SIG-M5 (cell line): ENCODE measurements at places on chromosomes 6 and 20.

DNA sequence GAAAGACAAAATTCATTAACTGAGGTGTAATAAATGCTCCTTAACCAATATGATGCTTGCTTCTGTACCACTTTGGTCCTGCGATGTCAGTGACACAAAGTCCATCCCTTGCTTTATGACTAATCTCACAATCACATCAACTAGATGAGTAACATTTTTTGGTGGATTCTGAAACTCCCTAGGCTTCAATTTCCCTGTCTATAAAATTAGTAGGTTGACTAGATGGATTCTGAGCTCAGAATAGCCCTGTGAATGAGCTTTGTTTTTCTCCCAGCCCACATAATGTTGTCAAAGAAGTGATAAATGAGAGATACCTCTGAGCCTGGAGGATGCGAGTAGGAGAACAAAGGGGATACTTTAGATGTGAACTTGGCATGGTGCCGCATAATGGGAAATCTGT lies 9.1 kb downstream of the TXLNB start:
- no peak for DNase-seq

GRCh38 chr20:53599044-53599362 lies 5.4 kb upstream of the ZNF217 start:
- no peak for DNase-seq

DNA sequence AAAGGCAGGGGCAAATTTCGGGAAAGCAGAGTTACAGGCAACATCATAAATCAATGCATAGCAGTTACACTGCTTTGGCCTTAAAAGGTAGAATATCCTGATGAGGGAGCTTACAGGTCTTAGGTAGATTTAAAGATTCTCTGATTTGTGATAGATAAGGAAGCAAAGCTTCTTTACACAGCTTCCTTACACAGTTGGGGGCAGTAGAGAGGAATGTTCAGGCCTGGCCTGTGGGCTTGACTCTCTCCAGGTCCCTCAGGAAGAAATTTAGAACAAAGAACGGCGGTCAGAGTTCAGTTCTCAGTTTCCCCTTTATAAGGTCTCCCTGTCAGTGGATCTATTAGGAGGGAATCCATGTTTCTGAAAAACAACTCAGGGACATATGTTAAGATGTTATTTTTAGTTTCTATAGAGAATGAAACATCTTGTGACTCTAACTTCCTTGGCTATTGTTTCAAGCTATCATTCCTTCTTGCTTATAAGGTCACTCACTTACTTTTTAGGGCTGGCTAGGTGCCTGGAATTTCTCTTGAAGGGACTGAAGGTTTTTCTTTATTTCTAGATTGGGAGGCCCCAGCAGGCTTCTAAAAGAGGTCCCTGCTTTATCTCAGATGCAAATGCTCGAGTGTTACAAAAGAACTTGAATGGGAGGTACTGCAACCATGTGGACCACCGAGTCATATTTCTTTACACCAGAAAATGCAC lies 11.8 kb downstream of the HLA-B start:
- DNase-seq = no peak

DNA sequence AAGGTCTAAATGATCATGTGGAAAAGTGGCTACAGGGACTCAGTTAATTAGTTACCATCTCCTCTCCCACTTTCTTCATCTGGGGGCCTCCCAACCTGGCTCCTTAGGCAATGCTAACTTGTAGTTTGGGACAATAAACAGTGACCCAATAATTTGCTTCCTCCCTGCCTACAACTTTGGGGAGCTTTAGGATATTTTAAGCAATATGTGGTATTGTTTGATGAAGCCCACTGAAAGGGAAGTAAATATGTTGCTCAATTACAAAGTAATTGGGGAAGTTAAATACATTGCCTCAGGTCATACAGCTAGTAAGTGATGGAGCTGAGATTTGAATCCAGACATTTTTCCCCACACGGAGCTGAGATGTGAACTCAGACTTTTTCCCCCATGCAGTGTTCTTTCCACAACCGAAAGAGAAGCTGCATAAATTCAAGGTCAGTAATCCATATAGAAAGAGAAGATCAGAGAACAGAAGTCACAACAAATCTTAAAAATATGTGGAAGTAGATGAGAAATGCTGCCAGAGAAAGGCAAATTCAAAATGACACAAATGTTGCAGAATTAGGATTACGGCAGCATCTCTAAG lies 26.6 kb downstream of the ZHX3 start:
- DNase-seq = peak; percentile 61

DNA sequence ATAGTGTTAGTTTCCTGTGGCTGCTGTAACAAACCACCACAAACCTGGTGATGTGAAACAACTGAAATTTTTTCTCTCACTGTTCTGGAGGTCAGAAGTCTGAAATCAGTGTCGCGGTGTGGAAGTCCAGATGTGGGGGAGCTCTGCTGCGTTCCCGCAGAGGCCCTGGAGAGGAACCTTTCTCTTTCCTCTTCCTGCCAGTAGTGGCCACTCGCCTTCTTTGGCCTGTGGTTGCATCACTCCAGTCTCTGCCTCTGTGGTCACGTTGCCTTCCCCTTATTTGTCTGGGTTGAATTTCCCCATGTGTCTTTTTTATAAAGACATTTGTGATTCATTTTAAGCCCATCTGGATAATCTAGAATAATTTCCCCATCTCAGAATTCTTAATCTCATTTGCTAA lies 295.5 kb upstream of the FLRT3 start:
- no peak for DNase-seq

GRCh38 chr6:33621711-33622388 lies 728 bp downstream of the ITPR3 start:
- DNase-seq = no peak

DNA sequence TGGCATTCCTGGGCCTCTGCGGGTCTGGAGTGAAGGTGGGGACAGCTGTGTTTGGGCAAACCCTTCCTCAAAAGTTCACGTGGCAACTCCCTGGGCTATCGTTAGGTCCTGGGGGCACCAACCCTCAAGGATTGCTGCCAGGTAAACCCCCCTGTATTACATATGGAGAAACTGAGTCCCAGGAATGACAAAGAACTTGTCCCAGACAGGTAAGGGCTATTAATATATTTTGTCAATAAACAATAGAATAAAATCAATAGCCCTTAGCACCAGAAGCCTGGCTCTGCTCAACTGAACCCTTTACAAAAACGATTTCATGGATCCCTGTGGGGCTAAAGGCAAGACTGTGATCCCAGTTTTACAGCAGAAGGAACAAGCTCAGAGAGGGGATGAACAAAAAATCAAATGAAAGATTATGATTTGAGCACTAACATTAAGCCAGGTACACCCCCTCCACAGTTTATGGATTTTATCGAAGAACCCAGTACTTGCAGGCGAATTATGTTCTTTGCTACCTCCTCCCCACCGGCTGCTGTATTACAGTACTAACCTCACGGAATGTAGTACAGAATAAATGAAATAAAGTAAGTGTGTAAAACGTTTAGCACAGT lies 2.7 kb downstream of the ID1 start:
- no peak for DNase-seq

DNA sequence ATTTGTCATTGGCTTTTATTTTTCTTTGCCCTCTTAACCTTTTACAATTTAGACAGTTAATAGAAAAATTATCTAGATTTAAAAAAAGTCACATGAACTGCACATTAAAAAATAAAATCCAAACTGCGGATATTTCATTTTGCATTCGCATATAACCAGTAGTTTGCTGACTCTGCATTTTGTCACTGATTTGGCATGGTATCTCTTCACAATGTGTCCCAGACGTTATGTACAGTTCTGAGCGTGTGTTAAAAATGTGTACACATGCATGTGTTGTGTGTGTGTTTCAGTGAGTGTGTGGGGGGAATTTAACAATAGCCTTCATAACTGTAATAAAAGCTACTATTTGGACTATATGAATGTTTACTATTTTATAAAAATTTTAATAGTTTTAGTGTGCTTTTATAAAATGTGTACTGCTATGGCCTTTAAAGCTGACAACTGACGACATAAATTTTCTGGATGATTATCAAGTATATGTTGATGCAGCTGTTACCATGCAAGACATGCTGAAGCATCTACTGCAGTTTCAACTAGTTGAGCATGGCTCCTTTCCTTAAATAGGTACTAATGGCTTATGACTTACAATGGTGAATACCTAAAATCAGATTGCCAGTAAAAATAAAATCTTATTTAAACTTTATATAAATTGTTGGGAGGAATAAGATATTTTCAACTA lies 67.7 kb downstream of the HMGCLL1 start:
- no peak for DNase-seq

DNA sequence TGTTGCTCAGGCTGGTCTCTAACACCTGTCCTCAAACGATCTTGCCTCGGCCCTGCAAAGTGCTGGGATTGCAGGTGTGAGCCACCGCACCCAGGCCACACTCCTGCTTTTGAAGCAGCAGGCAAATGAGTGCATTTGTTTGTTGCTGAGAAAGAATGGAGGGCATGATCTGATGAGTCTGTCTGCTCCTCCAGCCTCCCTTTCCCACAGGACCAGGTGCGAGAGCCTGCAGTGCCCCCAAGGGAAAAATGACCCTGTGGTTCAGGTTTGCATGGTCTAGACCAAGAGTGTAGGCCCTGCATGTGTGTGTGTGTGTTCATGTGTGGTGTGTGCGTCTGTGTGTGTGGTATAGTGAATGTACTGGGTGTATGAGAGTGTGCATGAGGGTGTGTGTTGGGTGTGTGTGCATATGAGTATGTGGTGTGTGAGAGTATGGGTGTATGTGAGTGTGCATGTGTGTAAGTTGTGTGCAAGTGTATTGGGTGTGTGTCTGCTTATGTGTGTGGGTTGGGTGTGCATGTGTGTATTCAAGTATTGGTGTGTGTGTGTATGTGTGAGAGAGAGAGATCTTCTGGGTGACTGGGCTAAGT lies 22.8 kb upstream of the FOXC1 start:
- no peak for DNase-seq

DNA sequence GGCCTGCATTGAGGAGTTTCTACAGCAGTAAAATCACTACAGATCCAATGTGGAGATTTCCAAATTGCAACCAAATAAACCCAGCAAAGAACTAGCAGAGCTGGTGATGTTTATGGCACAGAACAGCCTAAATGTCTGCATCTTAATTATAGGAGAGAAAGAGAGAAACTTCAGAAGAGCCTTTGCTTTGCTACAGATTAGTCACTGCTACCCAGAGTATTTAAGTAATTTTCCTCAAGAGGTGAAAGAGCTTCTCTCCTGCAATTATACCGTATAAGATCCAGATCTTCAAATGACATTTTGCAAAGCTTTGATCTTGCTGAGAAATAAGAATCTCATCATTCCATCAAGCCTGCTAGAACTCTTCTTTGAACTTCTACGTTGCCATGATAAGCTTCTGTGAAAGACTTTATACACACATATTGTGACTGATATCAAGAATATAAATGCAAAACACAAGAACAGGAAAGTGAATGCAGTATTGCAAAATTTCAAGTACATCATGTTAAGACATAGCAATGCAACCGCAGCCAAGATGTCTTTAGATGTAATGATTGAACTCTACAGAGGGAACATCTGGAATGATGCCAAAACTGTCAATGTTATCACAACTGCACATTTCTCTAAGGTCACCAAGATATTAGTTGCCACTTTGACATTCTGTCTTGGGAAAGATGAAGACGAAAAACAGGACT lies 48.0 kb downstream of the MKKS start:
- DNase-seq = no peak

DNA sequence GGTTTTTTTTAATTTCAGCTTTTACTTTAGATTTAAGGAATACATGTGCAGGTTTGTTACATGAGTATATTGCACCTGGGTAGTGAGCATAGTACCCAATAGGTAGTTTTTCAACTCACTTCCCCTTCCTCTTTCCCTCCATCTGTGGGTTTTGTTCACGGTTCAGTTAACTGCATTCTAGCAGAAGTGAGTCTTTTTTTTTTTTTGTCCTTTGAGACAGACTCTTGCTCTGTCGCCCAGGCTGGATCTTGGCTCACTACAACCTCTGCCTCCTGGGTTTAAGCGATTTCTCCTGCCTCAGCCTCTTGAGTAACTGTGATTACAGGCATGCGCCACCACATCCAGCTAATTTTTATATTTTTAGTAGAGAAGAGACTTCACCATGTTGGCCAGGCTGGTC lies 8.7 kb downstream of the UBR2 start:
- peak; percentile 42 for DNase-seq

GRCh38 chr6:133752129-133752528 lies 136.8 kb upstream of the TCF21 start:
- no peak for DNase-seq

DNA sequence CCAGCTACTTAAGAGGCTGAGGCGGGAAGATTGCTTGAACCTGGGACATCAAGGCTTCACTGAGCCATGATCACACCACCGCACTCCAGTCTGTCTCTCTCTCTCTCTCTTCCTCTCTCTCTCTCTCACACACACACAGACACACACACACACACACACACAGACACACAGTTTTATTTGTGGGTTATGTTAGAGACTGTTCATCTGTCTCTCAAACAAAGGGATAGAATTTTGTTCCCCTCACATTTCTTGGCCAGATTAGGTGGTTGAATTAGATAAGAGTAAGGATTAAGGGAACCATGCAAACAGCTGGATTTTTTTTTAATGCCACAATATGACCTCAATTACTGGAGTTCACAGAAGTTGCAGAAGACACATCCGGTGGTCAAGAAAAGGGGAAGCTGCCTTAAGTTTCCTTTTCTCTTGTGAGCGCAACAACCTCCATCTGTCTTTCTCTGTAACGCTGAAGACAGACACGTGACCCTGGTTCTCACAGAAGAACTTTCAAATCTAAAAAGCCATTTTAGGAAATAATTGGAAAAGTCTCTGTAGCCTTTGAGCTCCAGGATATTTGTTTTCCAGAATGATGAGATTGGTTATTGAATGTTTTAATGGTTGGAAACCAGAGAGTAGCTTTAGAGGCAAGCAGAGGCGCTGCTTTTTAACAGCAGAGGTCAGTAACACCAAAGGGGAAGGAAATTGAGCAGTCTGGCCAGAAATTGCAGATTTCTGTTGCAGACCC lies 32.9 kb upstream of the LGSN start:
- no peak for DNase-seq

DNA sequence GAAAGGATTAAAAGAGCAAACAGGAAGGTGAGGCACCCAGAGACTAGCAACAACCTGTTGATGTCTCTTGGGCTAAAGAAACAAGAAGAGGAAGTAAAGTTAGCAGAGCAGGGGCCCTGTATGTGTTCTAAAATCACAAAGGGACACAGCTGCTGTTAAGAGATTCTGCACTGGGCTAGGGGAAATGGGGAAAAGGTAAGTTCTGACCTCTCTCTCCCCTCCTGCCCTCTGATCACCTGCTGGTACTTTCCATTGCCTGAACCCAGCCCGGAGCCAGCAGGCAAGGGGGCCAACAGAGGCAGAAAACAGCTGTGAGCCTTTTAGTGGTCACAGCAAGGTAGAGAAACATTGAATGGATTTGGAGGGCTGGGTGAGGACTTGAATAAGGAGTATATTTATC lies 13.5 kb upstream of the CNR1 start:
- DNase-seq = no peak

DNA sequence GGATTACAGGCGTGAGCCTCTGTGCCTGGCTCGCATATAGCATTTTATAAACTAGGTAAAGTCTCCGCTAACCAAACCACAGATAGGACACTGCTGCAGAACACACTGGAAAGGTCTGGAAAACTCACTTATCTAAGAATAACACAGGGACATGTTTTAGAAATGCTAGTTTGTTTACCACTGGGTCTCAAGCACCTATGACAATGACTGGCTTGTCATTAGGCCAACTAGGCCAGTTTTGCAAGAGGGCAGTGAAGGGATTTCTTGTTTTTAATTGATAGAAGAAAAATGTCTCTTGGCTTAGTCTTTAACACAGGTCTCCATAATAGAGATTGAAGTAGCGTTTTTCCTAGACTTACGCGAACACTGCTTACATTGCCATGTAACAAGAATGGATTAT lies 201.4 kb downstream of the TMEM242 start:
- DNase-seq = no peak
